ENCODE measurements at places on chromosomes 5 and 9.

- DNase-seq = no peak
These were observed 92.2 kb upstream of the TRPM3 start for GRCh38 chr9:71213633-71214032.

- DNase-seq = no peak
These were observed 2.8 kb upstream of the PTPDC1 start for GRCh38 chr9:94081435-94081834.

- no peak for DNase-seq
These were observed 650.5 kb downstream of the ACTL7B start for GRCh38 chr9:108205276-108205675.

DNA sequence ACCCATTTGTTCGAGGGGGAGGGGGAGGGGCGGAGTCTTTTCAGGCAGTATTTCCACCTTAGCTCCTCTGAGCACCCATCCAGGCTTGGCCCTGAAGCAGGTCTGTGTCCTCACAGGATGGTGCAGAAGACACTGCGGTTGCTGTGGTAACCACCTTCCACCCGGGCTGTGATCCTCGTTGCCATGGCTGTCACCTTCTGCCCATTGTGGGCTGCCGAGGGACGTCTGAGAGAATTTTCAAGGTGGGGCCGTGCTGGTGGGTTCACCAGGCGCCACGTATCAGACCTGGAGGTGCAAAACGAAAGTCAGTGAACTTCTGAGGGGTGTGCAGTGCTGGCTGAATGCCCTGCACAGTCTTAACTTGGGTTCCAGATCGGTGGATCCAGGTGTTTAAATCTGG, 26.7 kb downstream of the POLR1E start:
- DNase-seq = no peak

DNA sequence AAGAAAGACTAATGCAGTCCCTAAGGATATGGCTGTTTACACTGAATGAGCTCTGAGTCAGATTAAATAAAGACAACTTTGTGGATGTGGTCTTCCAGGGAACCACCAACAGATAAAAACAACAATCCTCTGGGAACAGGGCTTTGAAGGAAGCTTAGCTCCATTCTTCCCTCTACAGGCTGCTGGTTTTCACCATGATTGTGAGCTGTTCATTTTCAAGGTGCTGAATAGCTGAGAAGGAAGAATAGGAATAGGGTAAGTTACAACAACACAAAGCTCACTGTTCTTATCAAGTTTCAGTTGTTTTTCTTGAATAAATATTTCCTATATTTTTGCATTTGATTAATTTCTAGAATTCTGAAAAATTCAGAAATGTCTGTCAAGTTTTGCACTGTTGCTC, 25.9 kb upstream of the PTAR1 start:
- DNase-seq = no peak

GRCh38 chr9:124050955-124051354, 39.4 kb downstream of the LHX2 start:
- DNase-seq = no peak

GRCh38 chr5:115450741-115451140, 93.8 kb downstream of the FEM1C start:
- DNase-seq = no peak

Data from NCI-H1930 (cell line).